ENCODE measurements at places on chromosomes 13 and 19.

GRCh38 chr13:56317841-56318240, 822.9 kb upstream of the PRR20A start:
- no peak for DNase-seq

DNA sequence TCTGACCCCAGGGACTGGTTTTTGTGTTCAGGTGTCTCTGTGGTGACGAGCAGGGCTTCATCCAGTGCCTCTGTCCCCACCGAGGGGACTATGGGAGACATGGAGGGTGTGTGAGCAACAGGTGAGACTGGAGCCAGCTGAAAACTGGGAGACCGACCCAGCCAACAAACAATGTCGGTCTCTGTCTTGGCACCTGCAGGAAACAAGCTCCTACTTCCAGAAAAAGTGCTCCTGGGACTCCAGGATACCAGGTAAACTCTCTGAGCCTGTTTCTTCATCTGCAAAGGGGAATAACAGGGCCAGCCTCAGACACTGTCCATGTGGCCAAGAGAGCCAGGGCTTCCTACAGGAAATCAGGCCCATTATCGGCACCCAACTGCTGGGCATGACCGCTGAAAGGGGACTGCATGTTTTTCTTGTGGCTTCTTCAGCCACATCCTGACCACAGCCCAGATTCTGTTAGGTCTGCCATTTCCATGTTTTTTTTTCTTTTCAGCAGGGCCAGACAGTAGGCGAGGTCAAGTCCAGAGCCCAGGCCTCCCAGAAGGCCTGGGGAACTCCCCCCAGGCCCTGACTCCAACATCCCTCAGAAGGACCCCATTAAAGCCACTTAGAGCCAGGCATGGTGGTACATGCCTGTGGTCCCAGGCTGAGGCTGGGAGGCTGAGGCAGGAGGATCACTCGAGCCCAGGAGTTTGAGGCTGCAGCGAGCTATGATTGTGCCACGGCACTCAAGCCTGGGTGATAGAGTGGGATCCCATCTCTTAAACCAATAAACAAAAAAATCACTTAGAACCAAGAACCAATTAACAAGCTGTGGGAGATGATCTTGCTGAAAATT, 836 bp upstream of the BST2 start:
- no peak for DNase-seq

DNA sequence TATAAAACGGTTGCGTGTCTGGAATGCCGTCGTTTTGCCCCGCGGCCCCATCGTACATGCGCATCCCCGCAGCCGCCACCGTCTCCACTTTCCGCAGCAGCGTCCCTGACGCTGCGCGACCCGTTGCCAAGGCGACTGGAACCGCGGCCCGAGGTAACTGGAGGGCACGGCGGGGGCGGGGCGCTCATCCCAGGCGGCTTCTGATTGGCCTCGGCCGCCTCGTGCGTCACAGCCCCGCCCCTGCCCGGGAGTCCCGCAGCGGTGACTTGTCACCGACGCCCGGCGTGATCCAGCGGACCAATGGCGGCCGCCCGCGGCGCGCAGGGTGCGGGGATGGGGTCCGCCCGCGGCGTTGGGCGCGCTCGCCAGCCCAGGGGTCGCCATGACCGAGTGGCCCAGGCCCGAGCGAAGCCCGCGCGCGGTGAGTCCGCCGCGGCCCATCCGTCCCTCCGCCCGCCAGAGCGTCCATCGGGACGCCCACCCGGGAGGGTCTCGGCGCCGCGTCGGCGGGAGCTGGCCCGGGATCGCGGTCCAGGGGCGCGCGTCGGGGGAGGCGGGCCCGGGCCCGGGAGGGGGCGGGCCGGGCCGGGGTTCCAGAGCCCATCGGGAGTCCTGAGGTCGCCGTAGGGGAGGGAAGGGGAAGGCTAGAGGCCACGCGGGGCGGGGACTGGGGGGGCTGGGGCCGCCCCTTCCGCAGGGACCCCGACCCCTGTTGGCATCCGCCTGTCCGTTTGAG, at the start of gene ZSCAN1:
ZSCAN1 (plus strand) TSS at position 285 of the 736 bp plus-strand sequence. CDS start 3,812 bp downstream, outside the sequence.
- no peak for DNase-seq

GRCh38 chr13:90882551-90882950, 464.9 kb upstream of the MIR17HG start:
- no peak for DNase-seq

GRCh38 chr13:96994017-96994857, at the start of gene OXGR1:
OXGR1 (minus strand) TSS chr13:96994476; CDS start chr13:96987759, 6,717 bp downstream.
- DNase-seq = no peak

GRCh38 chr13:25422153-25422552, 50.4 kb downstream of the ATP8A2 start:
- no peak for DNase-seq

DNA sequence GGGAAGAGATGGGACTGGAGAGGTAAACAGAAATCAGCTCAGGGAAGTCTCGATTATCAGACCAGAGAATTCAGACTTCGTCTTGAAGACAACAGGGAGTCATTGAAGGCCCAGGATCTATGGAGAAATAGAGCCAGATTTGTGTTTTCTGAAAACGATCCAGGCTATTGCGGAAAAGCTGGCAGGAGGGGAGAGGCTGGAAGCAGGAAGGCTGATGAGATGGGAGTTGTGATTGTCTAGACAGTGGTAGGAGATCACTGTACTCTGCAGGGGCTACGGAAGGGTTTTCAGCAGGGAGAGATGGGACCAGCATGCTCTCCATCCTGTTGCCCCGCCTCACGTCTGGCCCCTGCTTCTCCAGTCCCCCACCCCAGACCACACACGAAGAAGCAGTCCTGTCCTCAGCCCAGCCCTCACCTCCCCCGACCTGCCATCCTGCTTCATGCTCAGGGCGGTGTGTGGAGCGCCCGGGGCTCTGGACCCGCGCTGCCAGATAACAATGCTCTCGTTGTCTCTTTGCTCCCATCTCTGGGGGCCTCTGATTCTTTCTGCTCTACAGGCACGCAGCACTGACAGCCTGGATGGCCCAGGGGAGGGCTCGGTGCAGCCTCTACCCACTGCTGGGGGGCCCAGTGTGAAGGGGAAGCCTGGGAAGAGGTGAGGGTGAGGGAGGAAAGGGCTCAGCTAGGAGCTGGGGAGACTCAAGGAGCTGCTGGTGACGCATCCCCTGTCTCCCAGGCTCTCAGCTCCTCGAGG, 1.9 kb downstream of the ARHGAP33 start:
- DNase-seq = no peak

- no peak for DNase-seq
Observed at GRCh38 chr13:81577601-81578195, 1236.8 kb upstream of the SPRY2 start.

- no peak for DNase-seq
Observed at GRCh38 chr13:39306639-39307589, 268.7 kb downstream of the NHLRC3 start.

DNA sequence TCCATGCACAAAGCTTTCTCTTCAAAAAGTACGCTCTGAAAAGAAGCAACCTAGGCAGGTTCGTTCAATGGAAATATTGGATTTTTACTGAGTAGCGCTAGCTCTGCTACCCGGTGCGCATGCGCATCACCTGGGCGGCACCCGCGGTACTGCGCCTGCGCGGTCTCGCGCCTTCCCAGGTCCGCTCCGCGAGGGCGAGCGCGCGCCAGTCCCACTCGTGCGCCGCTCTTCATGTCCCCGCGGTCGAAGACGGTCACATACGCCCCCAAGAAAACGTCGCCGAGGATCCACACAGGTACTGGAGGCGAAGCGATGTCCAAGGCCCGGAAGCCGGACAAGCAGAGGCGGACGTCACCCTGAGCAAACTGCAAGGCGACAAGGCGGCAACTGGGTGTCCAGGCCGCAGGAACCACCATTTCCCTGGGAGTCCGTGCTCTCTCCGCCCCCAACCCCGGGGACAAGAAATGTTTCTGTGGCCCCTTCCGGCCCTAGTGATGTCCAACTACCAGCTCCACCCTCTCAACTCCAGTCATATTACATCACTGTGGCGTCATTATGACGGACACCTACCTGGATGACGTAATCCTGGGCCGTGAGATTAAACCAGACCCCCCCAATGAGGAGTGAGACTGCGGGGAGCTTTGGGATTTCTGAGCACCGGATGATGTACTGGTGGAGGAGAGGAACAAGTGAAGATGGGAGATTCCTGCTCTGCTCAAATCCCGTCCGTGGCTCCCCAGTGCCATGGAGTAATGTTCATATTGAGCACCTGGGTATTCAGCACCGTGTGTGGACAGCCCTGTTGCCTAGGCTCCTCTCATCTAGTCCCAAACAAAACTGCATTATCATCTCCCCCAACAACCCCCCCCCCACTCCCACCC, 4.8 kb upstream of the KCNC3 start:
- peak; percentile 49 for DNase-seq

- DNase-seq = no peak
Observed at GRCh38 chr13:44407891-44408290, 34.3 kb downstream of the SERP2 start.

- no peak for DNase-seq
Observed at GRCh38 chr13:73168953-73169401, 110.2 kb downstream of the KLF5 start.

DNA sequence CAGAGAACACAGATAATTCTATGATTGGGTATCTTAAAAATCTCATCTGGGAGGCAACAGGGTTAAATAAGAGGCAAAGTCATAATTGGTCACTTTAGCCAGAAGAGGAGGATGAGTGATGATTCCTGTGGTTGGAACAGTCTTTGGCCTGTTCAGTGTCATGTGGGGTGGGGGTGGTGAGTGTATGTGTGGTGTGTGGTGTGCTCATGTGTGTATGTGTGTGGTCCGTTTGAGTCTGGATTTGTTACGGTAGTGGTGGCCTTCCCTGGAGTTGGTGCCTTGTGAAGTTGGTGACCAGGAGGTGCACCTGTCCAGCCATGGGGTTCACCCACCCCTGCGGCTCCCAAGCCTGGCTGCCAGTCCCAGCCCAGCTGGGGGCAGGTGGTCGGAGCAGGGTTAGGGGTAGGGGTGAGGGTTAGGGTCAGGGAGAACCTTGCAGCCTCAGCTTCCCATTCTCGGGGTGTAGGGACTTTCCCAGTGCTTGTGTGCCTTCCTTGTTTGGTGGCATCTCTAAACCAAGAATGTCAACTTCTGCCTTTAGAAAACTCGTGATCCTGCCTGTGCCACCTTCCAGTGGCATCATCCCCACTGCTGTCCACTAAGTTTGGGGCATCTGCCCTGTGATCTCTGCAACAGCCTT, 97.5 kb downstream of the RAB20 start:
- no peak for DNase-seq

GRCh38 chr19:16627193-16627927, 644 bp downstream of the MED26 start:
- DNase-seq = peak; percentile 26

DNA sequence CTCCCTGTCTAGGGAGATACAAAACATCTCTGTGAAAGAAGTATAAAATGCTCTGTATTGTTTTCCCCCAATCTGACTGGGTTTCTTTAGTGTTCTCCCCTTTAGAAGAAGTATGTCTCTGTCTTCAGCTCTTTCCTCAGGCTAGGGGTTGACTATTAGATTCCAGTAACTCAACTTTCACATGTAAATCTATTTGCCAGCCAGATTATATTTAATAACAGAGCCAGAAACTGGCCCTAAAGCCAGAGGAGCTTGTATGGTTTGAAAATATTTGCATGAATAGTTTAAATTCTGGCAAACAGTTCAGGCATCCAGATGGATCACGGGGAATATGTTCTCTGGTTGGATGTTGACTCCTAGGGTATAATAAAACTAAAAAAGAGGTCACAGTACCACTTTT, 22.3 kb upstream of the CYSLTR2 start:
- no peak for DNase-seq
